ENCODE measurements at places on chromosomes 6 and 20.
A peak's percentile ranks its signal among the peaks of the same experiment; 100 is the strongest.

DNA sequence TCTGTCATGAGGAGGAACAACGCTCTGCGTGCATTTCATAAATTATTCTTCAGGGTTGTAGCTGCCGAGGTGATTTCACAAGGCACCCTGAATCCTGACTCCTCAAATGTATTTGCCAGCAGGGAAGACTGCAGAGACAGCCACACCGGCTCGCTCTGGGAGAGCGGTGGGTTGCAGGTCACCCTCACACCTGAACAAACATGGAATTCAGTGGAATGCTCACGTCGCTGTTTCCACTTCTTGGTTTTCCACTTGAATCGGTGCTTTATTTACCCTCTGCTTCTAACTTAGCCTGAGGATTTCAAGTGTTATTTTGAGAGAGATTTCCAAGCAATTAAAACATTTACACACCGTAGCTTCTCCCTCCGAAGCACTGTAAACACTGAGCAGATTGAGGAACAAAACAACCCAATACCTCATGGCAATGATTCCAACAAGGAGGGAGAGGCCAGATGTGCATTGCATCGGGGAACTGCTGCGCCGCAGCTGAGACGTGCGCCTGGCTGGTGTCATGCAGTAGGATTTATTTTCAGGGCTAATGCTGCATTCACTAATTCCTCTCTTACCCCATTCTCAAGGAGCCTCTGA is 59.5 kb upstream of the GGTLC1 start:
- no peak for DNase-seq

GRCh38 chr6:35728683-35729678 is 7.9 kb upstream of the ARMC12 start:
- DNase-seq: no peak

DNA sequence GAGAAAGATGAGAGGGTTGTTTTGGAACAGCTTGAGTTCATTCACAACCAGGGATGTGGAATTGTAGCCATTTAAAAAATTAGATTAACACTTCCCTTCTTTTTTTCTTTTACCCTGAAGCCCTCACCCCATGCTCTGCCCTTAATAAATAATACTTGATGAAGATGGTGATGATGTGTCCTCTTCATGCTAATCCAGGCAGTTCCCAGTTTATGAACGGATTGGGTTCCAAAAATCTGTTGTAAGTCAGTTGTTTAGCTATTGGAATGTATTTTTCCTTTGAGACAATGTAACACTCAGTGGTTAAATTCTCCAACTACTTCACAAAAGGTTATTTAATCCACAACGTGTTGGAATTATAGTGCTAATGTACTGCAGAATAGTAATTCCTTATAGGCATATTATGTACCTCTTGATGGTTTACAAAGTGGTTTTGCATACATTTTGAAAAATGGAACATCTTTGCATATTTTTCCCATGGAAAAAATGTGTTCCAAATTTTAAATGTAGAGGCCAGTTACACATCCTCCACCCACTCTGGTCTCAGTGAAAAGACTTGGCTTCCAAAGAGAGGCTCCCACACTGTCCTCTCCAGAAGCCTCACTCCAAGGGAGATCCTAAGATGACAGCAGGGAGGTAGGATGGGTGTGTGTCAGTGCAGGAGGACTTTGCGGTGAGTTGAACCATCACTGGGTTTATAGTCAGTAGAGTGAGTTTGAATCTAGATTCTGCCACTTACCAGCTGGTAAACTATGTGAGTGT is 45.8 kb upstream of the CEP162 start:
- DNase-seq: no peak

DNA sequence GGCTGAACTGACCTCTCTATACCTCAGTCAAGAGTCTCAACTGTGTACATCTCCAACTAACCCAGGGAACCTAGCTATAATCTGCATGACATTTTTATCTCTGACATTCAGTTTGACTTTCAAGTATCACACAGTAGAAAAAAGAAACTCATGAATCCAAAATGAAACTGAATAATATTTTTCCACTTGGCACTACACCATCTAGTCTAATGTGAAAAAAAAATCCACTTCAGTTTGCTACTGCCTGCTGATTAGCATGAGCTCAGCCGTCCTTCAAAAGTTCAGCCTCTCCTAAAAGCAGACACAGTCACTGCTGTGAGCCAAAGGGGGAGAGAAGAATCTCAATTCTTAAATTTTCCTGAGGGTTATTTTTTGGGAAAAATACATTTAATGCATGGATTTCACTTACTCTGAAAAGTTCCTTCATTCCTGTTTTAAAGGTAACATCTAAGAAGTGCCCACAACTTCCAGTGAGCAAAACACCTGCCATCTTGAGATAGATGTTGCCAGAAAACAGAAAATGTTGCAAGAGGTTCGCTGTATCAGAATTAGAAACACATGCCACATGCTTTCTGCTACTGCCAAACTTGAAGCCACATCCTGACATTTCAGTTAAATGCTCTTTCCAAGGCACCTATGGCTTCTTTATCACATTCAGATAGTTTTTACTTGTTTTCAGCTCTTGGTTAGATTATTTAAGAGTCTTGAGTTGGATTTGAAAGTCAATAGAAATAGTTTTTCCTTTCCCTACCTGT is 95.4 kb downstream of the MKKS start:
- DNase-seq: no peak

DNA sequence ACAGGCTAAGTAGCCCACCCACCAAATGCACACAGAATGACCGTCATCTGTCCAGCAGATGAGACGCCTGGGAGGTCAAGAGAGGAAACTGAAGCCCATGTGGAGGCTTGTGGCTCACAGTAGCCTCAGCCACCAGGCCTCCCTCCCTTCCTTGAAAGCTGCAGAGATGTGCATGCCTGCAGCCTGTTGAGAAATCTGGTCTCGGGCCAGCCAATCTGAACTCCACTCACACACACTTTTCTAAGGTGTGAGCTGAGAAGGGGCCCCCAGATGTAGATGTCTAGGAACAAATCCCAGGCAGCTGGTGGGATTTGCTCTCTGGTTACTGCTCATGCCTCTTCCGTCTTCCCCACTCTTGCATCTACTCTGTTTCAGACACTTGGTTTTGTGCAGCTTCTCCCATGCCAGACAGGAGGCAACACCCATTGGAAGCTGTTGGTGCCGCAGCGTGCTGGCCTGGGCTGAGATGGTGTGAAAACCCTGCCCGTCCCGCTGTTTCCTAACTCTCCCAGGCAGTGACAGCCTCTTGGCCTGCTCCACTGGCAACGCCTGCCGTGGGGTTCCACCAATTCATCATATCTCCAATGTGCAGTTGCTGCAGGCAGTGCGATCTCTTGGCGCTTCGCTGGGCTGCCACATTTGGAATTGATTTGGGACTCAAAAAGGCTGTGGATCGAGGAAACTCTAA is 24.1 kb upstream of the PAX1 start:
- no peak for DNase-seq

DNA sequence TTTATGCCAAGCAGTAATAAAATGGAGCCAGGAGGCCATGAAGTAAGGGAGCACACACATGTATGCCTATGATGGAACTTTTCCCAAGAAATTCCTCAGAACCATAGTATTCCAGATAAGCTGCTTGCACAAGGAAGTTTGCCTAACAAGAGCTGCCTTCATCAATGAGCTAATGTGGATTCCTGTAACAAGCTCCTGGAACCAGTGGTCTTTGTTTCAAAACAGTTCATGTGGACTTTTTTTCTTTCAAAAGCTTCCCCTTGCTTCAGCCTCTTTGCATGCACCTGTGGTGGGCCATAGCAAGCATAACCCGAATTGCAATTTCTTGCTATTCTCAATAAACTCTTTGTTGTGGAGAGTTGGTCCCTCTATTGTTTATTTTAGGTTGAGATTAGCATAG is 359.6 kb downstream of the UTRN start:
- DNase-seq: no peak

DNA sequence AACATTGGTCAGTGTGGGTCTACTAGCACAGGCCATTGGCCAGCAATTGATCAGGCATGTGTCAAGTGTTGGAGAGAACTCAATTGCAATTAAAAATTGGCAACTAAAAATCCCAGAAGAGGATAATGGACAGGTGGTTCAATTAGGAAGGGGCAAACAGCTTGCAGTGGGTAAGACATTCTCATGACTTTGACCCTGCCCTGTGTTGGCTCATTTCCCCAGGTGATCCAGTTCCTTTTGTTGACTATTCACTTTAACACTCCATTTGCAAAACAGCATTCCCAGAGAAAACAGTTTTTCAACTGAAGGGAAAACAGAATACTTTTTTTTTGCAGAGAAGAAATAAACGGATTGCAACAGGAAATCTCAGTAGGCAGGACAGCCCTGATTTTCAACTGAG is 28.9 kb upstream of the SCGN start:
- DNase-seq: no peak

- no peak for DNase-seq
These were observed 144.7 kb downstream of the HIVEP2 start for GRCh38 chr6:142800240-142800639.

DNA sequence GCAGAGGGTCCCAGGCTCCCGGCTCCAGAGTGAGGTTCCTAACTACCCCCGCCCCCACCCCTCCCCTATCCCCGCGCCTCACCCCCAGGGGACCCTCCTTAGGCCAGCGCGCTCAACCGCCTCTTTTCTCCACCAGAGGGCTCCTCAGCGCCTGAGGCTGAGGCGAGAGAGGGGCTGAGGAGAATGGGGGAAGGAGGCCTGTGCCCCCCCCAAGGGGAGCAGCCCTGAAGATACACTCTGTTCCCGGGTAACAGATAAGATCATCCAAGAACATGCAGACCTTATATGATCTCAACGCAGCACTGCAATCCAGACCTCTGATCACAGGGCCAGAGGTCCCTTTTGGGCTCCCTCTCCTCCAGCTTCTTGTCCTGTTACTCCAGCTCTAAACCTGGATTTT is 43.3 kb upstream of the MRPS10 start:
- peak; percentile 90 for DNase-seq

DNA sequence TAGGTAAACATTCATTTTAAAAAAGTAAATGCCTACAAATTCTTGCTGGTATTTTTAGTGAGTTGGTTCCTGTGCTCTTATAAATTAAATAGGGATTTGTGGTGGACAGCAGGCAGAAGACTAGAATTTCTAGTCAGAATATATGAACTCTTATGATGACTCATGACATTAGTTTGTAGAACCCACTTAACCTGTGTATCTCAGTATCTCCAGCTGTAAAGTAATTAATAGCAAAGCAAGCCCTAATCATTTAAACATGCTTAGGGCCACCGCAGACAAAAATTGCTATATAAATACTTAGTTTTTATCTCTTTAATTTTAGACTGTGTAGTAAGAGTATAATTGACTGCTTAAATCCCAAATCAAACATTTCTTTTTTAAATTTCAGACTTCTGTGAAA is 2.4 kb downstream of the FAM135A start:
- no peak for DNase-seq

GRCh38 chr6:168193816-168194721 is 115.1 kb upstream of the FRMD1 start:
- DNase-seq: peak; percentile 81

GRCh38 chr6:31958741-31959739 is at the start of the genes NELFE and SKIC2:
NELFE (minus strand) TSS chr6:31958971; CDS start chr6:31958446, 525 bp downstream.
SKIC2 (plus strand) TSS chr6:31959175; CDS start chr6:31959193, 18 bp downstream.
- DNase-seq: peak; percentile 100

- no peak for DNase-seq
These were observed 73.2 kb downstream of the NCR2 start for GRCh38 chr6:41408576-41408975.

GRCh38 chr6:128432394-128432793 is 88.0 kb downstream of the PTPRK start:
- no peak for DNase-seq

DNA sequence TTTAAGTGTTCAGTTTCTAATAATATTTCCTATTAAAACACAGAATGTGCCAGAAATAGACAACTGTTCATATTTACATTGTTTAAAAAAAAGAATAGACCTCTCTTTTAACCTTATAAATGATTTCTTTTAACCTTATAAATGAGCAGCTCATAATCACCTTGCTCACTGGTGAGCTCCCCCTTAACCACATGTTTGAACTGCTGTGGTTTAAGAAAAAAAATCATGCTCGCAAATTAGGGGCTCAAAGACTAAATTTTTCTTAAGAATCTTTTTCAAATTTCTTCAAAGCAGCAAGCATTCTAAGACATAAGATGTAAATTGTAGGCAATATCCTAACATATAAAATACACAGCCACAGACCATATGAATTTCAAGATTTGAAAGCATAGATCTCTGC is 32.8 kb downstream of the FAM8A1 start:
- DNase-seq: no peak

DNA sequence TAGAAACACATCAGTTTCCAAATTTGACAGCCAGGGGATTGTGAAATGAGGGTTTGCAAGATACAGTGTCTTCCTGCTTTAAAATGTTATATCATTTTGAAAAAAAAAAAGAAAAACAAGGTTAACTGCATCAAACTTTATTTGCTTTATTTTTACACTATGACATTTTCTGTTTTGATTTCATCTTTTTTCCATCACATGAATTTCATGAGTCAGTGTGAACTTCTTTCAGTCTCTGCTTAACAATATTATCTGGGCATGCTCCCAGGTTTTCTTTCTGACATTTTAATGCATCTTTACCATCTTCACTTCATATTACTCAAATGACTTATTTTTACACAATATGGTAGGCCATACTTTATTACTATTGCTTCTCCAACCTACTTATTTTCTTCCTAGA is 1.9 kb downstream of the NCOA7 start:
- DNase-seq: no peak

GRCh38 chr6:111657146-111657545 is 51.5 kb upstream of the TRAF3IP2 start:
- no peak for DNase-seq

DNA sequence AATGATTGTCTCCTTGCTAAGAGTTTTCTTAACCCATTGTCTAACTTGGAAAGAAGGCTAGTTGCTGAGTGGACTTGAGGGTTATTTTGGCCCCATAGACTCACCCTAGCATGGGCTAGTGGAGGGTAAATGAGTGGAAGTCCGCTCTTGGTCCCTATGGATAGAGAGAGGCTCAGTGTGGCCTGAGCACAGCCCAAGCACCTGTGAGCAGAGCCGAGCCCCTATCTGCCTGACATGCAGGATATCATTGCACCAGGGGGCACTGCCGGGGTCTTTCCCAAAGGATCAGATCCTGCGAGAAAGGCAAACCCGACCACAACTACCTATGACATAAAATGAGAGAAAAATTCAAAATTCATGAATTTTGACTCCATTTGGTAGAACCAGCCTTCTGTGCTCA is 70.6 kb upstream of the GGTLC1 start:
- no peak for DNase-seq

GRCh38 chr6:3128356-3129108 is 10.0 kb downstream of the BPHL start:
- DNase-seq: no peak

- DNase-seq: no peak
These were observed 7.7 kb downstream of the HBS1L start for GRCh38 chr6:135046912-135047311.

GRCh38 chr6:484086-484745 is 92.7 kb downstream of the IRF4 start:
- DNase-seq: no peak

DNA sequence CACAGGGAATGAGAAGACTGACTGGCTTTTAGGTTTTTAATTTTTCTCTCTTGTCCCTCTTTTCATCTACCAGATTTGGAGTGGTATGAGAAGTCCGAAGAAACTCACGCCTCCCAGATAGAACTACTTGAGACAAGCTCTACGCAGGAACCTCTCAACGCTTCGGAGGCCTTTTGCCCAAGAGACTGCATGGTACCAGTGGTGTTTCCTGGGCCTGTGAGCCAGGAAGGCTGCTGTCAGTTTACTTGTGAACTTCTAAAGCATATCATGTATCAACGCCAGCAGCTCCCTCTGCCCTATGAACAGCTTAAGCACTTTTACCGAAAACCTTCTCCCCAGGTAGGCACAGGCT is 644 bp downstream of the MAD2L1BP start:
- DNase-seq: no peak

GRCh38 chr6:94785514-94785913 is 791.8 kb upstream of the MANEA start:
- DNase-seq: no peak

GRCh38 chr6:14500809-14501208 is 383.2 kb downstream of the CD83 start:
- DNase-seq: no peak

Measured in iPS-NIHi11 (cell line).